ENCODE measurements at places on chromosomes 4 and X.

DNA sequence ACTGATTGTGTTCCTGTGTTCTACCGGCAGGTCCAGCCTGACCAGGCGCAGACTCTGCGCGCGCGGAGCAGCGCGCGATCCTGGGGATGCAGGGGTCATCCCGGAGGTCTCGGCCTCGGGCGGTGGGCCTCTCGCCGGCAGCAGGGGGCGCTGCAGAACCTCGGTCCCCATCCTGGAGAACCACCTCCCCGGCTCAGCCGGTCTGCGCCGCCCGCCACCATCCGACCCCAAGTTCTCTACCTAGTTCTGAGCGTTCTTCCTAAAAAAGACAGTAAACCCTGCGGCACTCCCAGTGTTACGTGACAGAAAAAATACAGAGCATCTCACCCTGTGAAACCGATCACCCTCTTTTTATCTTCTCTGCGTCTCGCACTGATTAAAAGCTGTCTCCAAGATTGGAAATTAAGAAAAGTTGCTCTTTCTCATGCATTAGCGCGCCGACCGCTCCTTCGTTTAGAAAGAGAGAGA lies 1.6 kb downstream of the TRPC3 start:
- DNase-seq, result peak; percentile 17

DNA sequence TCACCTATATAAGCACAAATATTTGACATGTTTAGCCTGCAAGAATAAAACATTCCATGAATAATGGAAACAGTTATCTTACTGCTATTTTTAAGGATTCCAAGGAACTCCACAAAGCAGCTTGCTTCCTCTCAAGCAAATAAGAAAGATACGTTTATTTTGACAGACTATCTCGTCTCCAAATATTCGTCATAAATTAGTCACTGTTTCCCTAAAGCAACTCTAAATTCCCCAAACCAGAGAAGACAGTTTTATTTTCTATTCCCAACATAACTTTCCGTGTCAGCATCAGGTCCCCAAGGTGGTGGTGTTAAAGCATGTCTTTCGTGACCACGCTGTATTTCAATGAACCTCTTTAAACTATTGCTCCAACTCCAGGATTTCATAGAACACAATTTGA lies 24.3 kb upstream of the DKK2 start:
- no peak for DNase-seq

GRCh38 chrX:41634284-41634683 lies 54.5 kb upstream of the GPR34 start:
- DNase-seq, result no peak

- peak; percentile 32 for DNase-seq
Measured at GRCh38 chrX:40573763-40574162, 7.0 kb upstream of the ATP6AP2 start.

DNA sequence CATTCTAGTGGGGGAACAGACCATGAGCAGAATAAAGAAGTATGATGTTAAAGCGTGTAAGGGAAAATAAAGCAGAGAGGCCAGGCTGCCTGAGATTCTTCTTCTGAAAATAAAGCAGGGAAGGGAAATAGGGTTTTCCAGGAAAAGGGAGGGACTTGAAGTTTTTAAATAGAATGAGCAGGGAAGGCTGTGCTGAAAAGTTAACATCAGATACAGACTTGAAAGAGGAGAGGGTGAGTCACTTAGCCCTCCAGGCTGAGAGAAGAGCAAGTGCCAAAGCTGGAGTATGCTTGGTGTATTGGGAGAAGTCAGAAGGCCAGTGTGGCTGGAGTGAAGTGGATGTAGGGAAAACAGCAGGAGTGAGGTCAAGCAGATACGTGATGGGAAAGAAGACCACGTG lies 10.0 kb upstream of the PLK4 start:
- no peak for DNase-seq

DNA sequence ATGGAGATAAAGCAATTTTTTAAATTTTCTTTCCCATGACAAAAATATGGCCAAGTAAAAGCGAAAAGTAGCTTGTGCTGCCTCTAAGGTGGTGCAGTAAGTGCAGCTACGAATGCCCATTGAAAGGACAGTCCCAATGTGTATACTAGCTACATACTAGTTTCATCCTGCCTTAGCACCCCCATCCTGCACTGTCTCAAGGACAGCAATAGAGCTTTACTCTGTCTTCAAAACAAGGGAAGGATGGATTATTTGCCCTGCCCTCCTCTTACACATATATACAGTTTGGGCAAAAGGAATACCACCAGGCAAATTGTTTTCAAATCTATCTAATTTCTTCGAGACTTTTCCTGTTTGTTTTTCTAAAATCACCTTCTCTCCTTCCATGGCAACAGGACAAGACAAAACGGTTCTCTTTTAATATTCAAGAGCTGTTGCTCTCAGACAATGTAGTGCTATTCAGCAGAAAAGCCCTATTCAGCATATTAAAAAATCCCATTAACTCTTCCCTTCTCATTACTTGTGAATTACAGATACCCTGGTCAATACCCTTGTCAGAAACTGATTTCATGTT lies 75.1 kb upstream of the SLC7A11 start:
- DNase-seq, result no peak

DNA sequence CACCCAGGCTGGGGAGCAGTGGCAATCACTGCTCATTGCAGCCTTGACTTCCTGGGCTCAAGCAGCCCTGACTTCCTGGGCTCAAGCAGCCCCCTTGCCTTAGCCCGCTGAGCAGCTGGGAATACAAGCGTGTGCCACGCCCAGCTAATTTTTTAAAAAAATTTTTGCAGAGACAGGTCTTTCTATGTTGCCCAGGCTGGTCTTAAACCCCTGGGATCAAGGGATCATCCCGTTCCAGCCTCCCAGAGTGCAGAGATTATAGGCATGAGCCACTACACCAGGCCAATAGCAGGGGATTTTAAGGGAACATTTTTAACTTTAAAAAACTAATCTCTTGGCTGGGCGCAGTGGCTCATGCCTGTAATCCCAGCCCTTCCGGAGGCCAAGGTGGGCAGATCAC lies 5.3 kb upstream of the SLC34A2 start:
- DNase-seq, result no peak

DNA sequence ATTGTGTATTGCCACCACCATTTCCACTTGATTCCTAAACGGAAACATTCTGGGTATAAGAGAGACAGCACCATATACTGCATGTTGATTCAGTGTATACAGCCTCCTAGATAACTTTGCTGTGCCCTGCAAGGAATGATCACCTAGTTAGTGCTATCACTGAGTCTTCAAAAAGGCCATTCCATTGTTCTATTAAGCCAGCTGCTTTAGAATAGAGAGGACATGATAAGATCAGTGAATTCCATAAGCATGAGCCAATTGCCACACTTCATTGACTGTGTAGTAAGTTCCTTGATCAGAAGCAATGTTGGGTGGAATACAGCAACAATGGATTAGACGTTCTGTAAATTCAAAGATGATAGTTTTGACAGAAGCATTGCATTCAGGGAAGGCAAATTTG lies 1047.3 kb downstream of the PCDH18 start:
- no peak for DNase-seq

- DNase-seq, result no peak
Measured at GRCh38 chr4:138611721-138612120, 369.6 kb upstream of the SLC7A11 start.

DNA sequence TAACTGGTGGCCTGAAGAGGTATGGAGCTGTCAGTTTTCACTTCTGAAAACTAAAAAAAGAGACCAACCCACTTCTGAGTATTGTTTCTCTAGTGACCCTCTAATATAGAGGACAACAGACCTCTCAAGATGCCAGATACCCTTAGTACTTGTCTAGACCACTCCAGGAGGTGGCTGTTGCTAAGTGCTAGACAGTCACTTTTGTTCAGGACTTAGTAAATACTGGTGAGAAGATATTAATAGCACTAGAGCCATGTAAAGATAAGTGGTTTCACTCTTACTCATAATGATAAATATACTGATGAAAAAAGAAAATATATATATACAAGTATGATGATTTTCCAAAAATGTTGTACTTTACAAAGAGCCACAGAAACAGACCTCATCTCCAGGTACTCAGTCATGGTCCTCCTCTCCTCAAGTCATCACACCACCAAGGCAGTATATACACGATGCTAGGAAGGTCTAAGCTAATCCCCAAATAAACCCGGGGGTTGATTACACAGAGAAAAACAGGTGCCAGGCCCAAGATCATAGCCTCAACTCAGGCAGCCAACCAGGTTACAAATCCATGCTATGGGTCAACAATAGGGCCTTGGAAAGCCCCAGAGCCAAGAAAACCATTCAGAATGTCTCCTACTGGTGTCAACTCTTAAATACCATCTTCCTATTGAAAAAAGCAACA lies 66.9 kb downstream of the ARHGEF9 start:
- no peak for DNase-seq

DNA sequence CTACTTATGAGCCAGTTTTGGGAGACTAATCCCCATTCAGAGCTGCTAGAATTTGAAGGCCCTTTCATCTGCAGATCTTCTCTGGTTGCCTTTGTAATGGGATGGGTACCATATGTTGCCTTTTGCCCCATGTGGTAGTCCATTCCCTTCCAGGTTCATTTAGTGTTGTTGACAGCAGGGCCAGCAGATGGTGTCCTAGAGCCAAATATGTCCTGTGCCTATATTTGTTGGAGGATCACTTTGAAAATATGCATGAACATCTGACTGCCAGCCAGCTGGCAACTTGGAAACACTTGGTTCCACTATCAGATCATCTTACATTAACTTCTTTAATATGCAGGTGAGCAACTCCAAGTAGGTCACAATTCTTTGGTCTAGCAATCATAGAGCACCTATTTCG lies 30.4 kb downstream of the CFAP299 start:
- DNase-seq, result peak; percentile 92

DNA sequence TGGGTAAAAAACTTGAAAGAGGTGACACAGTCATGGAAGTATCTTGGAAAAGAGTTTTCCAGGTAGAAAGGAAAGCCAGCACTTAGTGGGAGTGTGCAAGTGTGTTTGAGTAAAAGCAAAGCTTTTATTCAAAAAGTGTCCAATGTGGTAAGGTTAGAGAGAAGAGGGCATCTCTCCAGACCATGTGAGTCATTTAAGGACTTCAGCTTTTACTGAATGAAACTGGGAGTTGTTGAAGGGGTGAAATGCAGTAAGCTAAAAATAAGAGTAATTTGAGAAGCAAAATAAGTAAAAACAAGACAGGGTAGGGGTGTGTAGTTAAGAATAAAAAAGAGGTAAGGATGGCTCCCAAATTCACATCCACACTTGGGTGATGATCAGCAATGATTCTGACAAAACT lies 238.9 kb downstream of the SLC7A11 start:
- no peak for DNase-seq

Data from DMS 273 treated with DMSO at 0.1 percent for 48 hours (cell line).